Central memory CD4-positive, alpha-beta T cell (primary cell): ENCODE measurements at places on chromosomes 11 and 22.

- DNase-seq = no peak
Observed at GRCh38 chr11:47469361-47470179, 20.6 kb upstream of the RAPSN start.

GRCh38 chr11:10885703-10886363 lies 28.0 kb upstream of the ZBED5 start:
- DNase-seq = no peak

DNA sequence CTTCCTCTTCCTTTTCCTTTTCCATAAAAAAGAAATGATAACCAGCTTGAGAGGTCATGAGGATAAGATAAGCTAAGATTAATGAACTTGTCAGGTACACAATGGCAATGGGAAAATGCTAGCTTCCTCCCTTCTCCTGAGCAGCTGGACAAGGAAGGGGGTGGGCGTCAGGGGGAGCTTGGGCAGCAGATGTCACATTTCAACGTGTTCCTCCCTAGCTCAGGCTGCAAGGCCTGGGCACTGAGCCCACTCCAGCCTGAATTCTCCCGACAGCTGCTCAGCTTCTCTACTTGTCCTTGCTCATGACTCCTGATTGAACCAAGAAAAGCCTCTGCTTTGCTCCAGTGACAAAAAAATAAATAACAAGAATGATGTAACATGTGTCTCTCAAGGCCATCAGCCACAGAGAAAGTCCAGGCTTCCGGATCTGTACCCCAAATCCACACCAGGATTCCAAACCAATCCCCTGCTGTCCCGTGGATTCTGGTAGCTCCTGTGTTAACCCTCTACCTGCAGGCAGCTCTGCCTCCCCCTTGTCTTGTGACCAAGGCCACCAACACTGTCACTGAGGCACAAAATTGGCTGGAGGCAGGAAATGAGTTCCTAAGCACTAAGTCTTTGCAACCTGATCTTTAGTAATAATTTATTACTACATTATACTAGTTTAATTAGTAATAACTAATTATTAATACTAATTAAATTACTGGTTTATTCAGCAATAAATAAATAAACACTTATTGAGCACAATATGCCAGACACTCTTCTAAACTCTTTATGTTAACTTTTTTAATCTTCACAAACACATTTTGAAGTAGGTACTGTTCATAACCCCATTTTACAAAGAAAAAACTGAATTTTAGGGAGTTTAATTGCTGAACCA lies 146.5 kb downstream of the CCDC34 start:
- DNase-seq = no peak

DNA sequence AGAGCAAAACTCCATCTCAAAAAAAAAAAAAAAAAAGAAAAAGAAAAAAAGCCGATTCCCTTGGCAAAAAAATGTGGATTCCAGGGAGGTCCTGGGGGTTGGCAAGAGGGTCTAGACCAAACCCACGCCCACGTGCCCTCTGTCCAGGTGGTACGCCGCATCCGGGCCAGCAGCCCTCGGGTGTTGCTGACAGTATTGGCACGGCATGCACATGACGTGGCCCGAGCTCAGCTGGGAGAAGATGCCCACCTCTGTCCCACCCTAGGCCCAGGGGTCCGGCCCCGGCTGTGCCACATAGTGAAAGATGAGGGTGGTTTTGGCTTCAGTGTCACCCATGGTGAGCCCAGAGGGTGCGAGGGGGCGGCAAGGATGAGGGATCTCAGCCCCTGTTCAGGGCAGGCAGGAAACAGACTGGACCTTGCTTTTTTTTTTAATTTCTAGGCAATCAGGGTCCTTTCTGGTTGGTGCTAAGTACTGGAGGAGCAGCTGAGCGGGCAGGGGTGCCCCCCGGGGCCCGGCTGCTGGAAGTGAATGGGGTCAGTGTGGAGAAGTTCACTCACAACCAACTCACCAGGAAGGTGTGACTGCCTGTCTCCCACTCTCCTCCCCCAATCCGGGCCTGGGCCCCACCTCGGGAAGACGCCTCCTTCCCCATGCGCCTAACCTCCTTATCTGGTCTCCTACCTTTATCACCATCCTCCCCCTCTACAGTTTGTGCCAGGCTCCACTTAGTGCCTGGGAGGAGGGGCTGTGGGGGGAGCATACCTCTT lies 2.0 kb downstream of the NHERF4 start:
- DNase-seq = no peak

GRCh38 chr11:44625759-44626523 lies 60.5 kb downstream of the CD82 start:
- DNase-seq = no peak

DNA sequence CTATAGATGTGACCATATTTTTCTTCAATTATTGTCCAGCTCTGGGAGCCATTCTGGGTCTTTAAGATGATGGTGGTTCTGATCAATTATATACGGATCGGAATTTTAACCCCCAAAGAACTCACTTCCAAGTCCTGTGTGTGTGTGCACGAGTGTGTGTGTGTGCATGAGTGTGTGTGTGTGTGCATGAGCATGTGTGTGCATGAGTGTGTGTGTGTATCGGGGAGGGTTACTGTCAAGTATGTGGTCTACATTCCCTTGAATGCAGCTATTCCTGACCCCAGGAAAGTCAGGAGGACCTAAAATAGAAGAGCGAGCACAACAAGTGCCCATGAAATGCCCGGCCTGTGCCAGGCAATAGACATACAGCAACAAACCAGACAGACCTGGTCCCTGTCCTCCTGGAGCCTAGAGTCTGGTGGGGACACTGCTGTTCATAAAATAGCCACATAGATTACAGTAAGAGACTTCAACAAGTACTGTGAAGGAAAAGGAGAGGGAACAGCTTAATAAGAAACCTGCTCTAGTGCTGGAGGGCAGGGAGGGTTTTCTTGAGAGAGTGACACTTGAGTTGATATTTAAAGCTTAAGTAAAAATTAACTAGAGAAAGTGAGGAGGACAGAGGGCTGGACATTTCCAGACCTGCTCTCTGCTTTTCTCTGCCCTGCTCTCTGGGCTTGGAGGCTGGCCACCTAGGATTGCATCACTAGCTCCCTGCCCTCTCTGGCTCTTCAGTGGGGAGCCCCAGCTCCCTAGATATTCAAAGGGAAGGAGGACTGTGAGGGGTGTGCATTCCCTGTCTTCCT lies 66.1 kb upstream of the SPON1 start:
- DNase-seq = no peak

GRCh38 chr11:70878366-70878765 lies 374.0 kb downstream of the SHANK2 start:
- DNase-seq = no peak

- DNase-seq = no peak
Observed at GRCh38 chr11:46977038-46977813, 40.7 kb downstream of the CSTPP1 start.

DNA sequence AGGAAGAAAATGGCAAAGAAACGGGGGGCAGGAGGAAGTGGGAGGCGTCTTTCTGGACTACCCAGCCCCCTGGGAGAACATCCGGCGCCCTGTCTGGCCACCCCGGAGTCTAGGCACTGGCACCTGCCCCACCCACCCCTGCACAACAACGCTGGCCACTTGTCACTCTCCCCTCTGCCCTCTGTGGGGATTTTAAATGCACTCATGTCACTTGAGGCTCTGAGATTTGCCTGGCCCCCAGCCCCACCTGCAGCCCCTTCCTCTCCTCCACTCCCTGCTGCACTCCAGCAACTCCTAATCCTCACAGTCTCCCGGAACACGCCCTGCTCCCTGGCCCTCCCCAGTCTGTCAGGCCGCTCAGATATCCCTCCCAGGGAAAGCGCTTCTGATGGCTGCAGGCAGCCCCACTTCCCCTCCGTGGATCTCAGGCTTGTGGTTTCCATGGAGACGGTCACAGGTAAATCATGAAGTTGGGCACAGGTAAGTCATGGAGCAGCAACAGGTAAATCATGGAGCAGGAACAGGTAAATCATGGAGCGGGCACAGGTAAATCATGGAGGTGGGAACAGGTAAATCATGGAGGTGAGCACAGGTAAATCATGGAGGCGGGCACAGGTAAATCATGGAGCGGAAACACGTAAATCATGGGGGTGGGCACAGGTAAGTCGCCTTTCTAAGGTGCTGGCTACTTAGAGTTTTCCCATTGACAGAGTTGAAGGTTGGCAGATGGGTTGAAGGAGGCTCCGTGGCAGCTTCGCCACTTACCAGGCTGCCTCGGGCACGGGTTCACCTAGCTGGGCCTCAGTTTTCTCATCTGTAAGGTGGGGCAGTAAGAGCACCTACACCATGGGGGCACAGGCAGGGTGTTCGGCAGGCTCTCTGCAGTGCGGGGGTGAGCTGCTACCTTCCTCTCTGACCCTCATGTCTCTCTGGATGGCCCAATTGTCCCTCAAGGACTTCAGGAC lies 79.0 kb upstream of the SHISAL1 start:
- DNase-seq = no peak

DNA sequence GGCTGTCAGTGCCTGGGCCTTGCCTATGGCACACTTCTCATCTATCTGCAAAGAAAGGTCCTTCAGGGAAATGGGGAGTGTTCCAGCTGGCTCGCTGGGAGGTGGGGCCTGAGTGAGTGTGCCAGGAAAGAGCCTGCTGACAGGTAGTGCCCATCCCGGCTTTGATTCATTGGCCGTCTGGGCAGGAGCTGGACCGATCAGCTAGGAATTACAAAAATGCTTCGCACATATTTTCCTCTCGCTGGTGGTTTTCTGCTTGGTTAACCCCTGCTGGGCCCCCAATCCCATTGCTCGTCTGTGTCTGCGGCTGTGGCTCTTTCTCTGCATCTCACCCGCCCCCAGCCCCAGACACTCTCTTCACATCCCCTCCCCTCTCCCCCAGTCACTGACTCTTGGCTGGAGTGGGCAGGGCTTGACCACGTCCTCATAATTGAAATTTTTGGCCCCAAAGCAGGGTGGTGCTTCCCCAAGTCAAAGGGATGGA lies 10.8 kb downstream of the LIF start:
- no peak for DNase-seq

GRCh38 chr11:3130269-3131071 lies 34.6 kb downstream of the OSBPL5 start:
- no peak for DNase-seq

GRCh38 chr11:134346101-134346975 lies 14.6 kb downstream of the GLB1L2 start:
- DNase-seq = no peak

DNA sequence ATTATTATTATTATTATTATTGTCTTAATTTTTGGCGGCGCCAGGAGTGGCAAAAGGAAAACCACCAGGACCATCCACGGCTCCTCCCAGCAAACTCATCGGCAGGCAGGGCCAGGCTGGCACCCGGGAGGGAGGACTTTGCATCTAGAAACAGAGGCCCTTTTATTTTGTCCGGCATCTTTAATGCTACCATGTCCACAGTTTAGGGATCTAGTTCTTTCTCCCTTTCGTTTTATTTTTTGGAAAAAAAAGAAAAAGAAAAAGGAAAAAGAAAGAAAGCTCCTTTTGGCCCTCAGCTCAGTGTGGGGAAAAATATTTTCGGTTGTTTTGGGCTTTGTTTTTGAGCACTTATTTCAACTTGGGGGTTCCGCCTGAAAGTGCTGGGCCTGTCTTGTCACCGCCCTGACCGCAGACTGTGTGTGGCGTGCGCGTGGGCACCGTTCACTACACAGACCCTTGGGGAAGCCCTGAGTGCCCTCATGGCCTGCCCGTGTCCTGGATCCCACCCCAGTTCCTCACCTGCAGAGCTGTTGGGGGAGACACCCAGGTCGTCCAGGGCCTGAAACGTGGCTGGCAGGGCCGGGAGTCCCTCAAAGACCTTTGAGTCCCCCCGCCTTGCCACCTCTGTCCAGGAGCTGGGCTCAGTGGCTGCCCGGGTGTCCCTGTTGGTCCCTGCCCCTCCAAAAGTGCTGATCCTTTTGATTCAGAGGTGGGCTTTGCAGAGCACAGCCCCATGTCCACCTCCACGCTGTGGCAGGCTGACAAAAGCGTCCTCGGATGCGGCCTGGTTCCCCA lies 69.1 kb upstream of the PPARA start:
- DNase-seq = no peak
